DMS53 (cell line): ENCODE measurements at places on chromosomes 2 and 18.

GRCh38 chr2:44075541-44075940 is 79.8 kb upstream of the LRPPRC start:
- DNase-seq = peak; percentile 19

DNA sequence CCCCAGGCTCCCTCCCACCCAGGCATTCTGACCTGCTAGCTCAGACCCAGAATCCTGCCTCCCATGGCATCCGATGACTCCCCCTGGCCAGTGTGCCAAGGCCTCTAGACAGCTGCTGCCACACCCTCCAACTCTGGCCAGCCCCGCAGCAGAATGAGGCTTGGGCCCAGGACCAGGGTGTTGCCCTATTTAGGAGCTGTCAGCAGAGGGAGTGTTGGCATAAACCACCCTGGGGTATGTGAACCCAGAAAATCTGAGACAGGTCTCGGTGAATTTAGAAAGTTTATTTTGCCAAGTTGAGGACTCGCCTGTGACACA is 134.3 kb downstream of the KLHL29 start:
- no peak for DNase-seq

GRCh38 chr18:75064513-75064905 is 144.4 kb downstream of the PTGR3 start:
- DNase-seq = no peak

DNA sequence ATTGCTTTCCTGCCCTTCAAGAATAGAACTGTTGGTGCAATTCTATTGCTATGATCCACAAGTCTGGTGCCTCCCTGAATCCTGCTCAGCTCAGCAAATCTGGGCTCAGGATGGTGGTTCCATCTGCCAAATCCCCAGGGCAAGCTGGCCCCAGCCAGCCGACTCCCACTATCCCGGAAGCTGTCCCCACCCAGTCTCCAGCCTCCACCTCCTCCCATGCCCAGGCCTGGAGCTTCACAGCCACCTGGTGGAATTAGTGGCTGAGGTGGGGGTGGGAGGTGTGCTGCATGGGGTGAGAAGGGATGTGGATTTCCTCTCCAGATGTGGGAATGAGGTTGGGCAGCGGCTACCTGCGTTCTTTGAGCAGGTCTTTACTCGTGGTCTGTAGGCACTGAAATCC is 119.3 kb upstream of the SMAD2 start:
- DNase-seq = no peak

- DNase-seq = no peak
These were observed 534.6 kb downstream of the TNS1 start for GRCh38 chr2:217468042-217468830.

DNA sequence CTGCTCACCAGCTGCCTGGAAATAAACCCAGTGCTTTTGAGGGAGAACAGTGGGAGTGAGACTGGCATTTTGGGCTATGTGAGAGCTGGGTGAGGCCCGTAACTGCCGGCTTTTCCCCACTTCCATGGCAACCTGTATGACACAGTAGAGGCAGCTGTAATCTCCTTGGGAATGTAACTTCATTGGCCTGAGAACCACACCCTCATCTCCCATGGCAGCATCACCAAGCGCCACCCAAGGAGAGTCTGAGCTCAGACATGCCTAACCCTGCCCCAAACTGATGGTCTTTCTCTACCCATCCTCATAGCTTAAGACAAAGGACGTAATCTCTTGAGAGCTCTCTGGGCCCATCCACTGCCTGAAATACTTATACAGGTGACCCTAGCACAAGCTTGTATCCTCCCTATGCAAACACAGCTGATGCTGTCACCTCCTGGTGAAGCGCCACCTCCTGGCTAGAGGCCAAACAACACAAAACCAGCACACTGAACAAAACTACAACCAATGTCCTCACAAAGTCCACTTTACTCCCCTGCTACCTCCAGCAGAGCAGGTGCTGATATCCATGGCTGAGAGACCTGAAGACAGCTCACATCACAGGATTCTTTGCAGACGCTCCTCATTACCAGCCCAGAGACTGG is 763.4 kb upstream of the NRXN1 start:
- DNase-seq = peak; percentile 70

GRCh38 chr18:66560094-66560493 is 43.8 kb downstream of the CDH19 start:
- DNase-seq = peak; percentile 87

- DNase-seq = peak; percentile 81
These were observed 318.2 kb upstream of the NRXN1 start for GRCh38 chr2:51350100-51350499.

GRCh38 chr2:118387509-118387908 is 299.2 kb downstream of the INSIG2 start:
- DNase-seq = no peak

DNA sequence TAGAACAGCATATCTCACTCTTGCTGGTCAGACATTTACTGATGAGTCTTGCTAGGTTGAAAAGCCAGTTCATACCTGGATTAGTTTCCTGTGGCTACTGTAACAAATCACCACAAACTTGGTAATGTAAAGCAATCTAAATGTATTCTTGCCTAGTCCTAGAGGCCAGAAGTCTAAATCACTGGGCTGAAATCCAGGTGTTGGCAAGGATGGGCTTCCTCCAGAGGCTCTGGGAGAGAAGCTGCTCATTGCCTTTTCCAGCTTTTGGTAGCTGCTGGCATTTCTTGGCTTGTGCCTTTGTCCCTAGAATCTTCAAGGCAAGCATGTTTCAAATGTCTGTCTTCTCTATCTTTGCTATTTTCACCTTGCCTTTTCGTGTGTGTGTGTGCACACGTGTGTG is 62.3 kb upstream of the MAP4K3 start:
- DNase-seq = no peak

DNA sequence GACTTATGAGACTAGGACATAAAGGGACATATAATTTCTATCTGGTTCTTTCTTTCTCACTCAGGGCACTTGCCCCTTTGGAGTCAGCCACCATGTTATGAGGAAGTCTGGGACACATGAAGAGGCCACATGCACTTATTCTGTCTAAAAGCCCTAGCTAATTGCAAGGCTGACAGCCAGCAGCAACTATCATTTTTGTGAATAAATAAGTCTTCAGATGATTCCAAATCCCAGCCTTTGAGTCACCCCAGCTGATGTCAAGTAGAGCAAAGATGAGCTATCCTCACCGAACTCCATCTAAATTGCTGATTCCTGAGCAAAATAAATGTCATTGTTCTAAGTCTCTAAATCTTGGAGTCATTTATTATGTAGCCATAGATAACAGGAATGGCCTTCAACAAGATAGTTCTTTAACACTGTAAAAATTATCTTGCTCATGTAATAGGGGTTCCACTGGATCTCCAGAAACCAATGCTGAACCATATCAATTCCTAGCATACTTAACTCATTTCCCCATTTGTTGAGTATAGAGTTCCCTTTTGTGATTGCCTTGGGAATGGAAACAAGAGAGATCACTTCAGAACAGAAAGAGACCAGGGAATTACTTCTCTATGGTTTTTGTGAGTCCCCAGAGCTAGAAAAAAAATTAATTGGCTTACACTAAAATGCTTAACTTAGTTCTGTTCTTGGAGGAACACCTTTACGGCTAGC is 50.6 kb upstream of the FN1 start:
- no peak for DNase-seq

DNA sequence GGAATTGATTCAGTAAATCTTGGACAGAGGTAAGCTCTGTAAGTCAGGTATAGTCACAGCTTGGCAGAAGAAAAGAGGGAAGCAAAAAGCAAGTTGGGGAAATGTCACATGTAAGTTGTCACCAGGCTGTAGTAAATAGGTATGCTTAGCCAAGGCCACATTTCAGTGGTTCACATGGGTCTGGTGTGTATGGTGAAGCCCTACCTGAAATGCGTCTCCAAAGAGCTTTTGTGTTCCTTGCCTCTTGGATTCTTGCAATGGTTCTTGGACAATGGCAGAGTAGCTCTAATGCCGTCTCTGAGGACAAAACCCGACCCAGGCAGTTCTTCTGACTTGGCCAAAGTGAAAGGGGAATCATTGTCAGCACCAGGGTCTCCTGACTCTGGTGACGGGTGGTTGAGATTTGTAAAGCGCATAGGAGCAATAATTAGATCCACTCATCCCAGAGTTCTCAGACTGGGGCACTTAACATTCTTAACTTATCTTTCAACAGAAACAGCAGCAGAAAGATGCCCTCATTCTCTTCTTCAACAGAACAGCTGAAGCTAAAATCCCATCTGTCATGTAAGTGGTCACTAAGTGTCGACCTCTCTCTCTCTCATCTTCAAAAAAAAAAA is 34.4 kb upstream of the RPL37A start:
- no peak for DNase-seq

GRCh38 chr2:182228073-182228473 is 198.8 kb downstream of the PDE1A start:
- peak; percentile 32 for DNase-seq

DNA sequence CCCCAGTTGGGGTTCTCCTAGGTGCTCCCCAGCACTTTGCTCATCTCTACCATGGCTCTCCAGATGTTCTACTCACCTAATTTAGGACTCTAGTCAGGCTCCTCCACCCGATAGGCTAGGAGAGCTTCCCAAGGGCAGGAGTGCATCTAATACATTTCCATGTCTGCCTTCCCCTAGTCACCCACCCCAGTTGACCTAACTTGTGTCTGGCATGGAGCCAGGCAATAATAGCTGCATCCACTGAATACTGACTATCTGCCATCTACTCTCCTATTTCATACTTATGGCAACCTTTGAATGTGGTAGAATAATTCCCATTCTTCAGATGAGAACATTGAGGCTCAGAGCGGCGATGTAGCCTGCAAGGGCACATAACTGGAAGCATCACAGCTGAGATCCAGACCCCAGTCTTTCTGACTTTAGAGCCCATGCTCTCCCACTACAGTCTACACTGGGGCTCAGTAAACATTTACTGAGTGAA is 71.8 kb upstream of the YWHAQ start:
- no peak for DNase-seq

- DNase-seq = no peak
These were observed 475.6 kb upstream of the HS6ST1 start for GRCh38 chr2:128794285-128794684.

- no peak for DNase-seq
These were observed 260.7 kb upstream of the MGAT5 start for GRCh38 chr2:133993160-133993559.

GRCh38 chr2:216219861-216220260 is 110.7 kb downstream of the XRCC5 start:
- no peak for DNase-seq
